ENCODE measurements at places on chromosomes 3 and 15. TPM values are rescaled to one million over a fixed set of nuclear protein-coding genes. Genes with fewer than 3 reads are reported as not detected.

DNA sequence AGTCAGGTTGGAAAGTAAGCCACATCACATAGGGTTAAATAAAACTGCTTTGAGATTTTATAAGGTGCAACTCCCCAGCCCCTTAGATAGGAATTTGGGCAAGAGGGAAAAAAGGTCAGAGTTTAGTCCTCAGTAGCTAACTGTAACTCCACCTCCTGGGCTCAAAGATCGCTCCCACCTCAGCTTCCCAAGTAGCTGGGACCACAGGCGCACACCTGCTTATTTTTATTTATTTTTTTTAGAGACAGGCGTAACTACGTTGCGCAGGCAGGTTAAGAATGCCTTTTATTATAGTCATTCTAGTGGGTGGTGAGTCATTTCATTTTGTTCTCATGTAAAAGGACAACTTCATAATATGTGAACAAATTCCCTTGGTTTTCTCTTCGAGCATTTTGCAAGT is 14.7 kb downstream of the TM2D3 start:
- DNase-seq = no peak

CPLX3 gene
- total RNA-seq = not detected

GRCh38 chr15:34239151-34239808 is 14.5 kb downstream of the EMC4 start:
- DNase-seq = no peak

GRCh38 chr3:159964166-159964973 is 24.3 kb upstream of the IL12A start:
- DNase-seq = no peak

ACKR4 gene
- not detected for total RNA-seq

- DNase-seq = peak; percentile 14
Measured at GRCh38 chr15:60479361-60480110, 594 bp upstream of the ICE2 start.

- DNase-seq = peak; percentile 52
Measured at GRCh38 chr15:44710236-44711095, 657 bp downstream of the PATL2 start.

- no peak for DNase-seq
Measured at GRCh38 chr3:40382617-40382979, 4.4 kb upstream of the ENTPD3 start.

DNA sequence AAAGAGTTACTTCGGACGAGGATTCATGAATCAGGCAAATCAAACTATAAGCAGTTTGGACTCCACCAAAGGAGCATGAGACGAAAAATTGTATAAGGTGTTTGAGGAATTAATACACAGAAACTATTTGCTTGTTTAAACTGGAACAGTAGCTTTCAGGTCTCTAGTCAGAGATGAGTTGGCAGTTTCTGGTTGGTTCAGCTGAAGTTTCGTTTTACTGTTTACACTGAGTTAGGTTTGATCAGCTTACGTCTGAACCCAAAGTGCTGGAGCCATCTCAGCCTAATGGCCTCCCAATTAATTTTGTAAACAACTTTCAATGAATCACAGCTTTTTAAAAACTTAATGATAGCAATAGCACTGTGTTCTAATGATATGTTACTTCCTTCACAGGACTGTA is 703.7 kb downstream of the NLGN1 start:
- DNase-seq = no peak

DNA sequence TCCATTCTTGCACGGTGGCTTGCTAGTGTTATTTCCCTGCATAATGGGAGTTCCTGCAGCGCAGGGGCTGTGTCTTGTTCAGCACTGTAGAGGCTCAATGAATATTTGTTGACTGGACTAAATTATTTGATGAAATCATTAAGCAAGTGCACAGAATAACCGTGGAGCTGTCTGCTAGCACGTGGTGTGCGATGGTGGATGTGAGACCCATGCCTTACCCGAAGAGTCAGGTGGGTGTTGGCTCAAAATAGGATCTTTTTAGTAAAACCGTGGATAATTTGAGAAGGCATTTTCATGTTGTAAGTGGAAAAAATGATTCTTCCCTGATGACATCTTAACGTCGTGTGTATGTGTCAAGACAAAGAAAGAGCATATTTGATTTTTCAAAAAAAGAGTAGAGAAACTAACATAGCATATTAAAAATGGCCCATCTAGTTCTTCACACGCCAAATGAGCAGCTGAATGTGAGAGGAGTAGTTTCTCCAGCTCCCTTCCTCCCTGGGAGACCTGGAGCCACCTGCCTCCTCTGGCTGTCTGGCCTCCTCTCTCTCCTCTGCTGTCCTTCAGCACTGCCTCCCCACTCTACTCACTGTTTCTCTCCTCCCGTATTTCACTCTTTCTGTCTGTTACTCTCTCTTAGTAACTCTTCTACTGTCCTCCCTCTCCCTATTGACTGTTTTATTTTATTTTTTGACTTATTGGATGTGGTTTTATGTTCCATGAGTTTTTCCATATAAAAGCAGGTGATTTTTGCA is 6.3 kb downstream of the FAM81A start:
- no peak for DNase-seq

GRCh38 chr3:50156549-50157493 is 1.7 kb downstream of the SEMA3F start:
- DNase-seq = no peak

LRRC49 gene
- total RNA-seq = 0.75 TPM

- DNase-seq = no peak
Measured at GRCh38 chr3:72375237-72376076, 472.8 kb downstream of the SHQ1 start.

GOLGA8S gene
- total RNA-seq = 0.35 TPM

DNA sequence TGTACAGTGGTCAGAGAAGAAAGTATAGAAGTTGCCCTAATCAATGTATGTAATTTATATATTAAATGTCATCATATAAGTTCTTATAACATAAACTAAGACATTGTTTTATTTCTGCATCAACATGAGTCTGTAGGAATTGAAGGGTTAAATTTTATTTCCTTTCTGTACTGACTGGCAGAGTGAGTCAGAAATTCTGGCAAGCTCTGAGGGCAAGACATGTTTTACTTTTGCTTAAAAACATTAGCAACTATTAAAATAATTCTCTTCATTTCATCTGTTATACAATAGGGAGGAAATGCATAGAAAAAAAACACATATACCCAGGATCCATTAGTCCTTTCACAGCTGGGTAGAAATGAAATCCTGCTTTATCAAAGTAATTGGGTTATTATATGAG is 171.4 kb upstream of the ALCAM start:
- DNase-seq = no peak

SEMA7A gene
- 1.9 TPM for total RNA-seq

DNA sequence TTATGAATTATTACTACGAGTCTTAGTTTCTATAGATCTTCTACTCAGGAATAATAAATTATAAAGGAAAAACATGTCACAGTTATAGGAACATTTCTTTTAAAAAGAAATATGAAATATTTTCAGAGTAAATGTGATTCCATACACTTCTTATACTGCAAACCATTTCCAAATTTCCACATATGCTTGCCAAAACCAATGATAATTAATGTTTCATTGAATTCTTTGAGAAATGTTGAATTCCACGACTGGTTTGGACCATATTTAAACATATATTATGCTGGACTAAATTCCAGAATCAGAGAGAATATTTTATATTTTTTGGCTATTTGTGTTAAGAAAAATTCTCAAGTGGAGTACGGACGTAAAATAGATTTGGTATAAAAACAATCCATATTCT is 144.6 kb downstream of the EPHA3 start:
- DNase-seq = no peak

POPDC2 gene
- 7.4 TPM for total RNA-seq

- no peak for DNase-seq
Measured at GRCh38 chr3:36698314-36698713, 66.0 kb downstream of the DCLK3 start.

DNA sequence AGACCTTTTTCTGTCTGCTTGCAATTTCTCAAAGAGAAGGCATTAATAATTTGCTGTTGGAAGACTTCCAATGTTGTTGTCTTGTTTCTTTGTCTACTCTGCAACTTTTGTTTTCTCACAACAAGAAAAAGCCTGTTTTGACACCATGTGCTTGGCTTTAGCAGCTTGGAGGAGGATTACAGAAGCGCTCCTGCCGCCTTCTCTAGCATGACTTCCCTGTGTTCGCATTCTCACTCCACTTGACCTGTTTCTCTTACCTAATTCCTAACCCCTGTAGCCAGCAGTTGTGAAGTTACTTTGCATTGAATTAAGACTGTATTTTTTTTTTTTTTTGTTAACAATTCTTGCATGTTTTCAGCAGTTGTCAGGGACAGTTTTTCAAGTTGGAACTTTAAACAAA is 235.3 kb upstream of the GOLIM4 start:
- no peak for DNase-seq

- no peak for DNase-seq
Measured at GRCh38 chr15:51274956-51275355, 63.4 kb downstream of the CYP19A1 start.

CEP97 gene
- 16.8 TPM for total RNA-seq

ARHGAP11A gene
- 8.8 TPM for total RNA-seq

CFAP100 gene
- not detected for total RNA-seq

GRCh38 chr3:39255503-39256325 is 24.1 kb downstream of the CX3CR1 start:
- DNase-seq = no peak

DNA sequence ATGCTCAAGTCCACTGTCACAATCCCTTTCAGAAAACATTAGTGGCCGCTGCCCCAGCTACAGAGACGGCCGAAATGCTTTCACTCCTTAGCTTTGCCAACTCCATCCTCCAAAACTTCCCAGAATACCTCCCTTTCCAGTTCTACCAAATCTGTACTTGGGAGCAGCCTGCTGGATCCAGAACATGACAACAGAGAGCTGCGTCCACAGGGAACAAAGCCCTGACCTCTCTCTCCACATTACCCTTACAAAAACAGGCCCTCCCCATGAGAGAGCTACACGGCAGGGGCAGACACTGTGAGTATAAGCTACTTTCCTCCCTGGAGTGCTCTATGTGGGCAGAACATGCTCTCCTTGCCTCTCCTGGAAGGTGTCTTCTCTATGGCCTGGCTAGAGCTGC is 6.3 kb downstream of the RBM15B start:
- no peak for DNase-seq

DNA sequence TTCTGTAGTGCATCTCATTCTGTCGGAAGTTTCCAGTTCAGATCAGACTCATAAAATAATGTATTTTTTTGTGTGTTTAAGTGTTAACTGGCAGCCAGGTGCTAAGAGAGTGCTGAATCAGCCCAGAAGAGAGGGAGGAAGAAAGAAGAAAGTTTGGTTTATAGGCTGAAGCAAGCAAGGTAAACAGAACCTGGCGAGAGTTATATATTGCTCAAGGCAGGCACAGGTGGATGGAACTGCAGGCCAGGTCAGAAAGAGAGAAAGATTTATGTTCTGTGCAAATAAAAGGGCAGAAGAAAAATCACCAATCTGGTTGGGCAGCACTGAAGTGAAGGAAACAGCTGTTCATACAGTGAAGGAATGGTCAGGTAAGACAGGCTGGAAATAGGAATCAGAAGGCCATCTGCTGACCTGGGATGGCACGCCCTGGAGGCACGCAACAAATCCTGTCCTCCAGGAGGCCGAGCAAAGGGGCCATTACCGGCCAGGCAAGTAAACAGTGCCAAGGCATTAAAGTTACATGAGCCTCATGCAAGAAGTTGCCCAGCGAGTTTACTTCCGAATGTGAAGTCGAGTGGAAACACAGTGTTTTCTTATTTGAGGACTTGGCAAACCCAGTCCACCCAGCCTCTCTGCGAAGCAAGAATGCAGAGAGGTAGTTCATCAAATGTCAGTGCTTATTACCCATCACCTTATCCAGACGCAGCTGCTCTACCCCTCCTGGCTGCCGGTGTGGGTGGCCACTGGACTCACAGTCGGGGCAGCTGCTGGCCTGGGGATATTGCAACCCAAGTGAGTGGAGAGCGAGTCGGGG is 309.8 kb downstream of the VPS13C start:
- DNase-seq = no peak

DNA sequence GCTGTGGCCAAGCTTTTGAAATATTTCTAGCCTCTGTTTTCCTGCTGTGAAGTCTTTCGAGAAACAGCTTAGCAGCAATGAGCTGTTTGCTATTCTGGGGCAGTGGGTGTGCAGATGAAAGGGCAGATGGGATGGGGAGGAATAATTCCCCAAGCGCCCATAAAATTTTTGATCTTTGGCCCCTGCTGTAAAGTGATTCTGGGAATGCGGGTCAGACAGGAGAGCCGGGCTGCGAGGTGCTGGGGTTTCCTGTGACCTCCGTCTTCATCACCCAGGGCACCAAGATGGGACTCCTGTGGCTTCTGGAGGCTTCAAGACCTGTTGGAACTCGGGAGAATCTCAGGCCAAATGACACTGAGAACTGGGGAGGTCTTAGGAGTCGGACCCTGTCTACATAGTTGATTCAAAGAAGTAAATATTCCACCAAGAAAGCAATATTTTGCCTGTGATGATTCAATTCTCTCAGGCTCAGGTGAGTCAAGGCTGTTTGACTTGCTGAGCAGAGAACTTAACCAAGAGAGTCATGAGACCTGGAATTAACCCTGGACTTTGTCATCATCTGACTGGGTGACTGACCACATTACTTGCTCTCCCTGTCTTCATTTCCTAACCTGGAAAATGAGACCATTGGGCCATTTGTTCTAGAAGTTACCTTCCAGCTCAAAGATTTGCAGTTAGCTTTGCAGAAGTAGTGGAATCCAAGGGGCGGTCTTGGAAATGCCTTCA is 86.4 kb downstream of the POLR2M start:
- DNase-seq = no peak

- peak; percentile 29 for DNase-seq
Measured at GRCh38 chr15:89936051-89936785, 23.5 kb upstream of the ARPIN start.

- DNase-seq = no peak
Measured at GRCh38 chr15:31373096-31373865, 46.6 kb downstream of the KLF13 start.

KPNA4 gene
- 50.1 TPM for total RNA-seq
